ENCODE measurements at places on chromosomes 7 and 10.

DNA sequence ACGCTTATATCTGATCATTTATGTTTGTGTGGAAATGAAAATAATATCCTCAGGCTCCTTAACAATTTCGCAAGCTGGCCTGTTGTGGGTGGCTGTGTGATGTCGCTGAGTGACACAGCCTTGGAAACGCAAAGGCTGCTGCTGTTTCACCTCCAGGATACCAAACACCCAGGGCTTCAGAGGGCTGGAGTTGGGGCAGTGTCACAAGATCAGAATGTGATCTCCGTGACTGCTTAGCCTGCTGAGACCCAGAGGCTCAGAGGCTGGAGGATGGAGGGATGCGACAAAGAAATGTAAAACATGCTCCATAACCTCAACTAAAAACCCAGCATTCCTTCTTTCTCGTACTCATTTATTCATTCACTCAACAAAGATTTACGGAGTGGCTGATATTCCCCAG, 37.2 kb upstream of the BMPER start:
- DNase-seq, result peak; percentile 84

DNA sequence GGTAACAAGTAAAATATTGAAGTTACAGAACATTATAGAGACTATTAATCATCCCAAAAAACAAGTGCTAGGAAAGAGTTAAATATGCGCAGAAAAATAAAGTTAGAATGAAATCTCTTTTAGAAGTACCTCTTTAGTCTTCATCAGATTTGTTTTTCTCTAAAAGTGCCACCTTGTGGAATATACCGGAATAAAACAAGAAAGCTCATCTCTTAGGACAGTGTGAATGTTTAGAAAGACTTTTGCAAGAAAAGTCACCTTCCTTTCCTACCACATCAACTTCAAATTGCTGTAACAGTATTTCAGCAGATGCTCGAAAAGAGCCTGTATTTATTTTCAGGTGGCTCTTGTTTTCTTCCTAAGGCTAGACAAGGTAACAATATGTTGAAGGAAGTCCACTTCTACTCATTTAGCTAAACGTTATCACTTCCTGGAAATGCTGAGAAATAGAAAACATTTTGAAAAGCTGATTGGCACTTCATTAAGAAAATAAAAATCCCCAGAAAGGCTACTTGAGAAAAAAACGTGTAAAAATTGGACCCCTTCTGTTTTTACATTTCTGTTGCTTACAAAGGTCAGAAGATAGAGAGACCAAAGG, 19.8 kb upstream of the FAM133B start:
- no peak for DNase-seq

DNA sequence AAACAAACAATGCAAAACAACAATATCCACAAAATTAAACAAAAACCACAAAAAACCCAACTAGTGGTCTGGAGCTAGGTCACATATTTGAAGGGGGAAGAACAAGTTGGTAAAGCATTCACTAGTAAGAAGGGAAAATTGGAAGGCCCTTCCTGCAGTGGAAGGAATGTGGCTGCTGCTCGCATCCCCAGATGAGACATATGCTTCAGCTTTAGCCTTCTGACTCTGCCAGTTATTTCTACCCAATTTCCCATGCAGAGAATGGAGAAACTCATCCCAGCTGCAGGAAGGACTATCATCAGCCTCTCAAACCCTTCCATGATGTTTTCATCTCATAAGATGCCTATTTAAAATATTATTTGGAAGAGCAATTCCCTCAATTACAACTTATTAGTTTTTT, 176.6 kb downstream of the BMPER start:
- DNase-seq, result no peak

DNA sequence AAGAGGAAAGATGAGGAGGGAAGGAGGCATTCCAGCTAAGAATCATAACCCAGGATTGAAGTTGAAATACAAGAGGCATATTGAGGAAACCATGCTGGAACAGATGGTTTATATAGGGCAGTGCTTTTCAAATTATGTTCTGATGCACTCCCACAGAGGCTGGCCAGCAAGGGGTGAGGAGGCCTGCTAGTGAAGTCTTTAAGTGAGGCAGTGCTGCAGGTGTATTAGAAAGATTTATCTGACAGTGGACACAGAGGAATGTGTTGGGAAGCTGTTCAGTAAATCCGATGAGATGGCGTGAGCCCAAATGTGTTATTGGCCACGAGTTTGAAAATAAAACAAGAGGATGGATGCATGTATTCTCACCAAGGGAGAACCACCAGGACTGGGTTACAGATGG, 28.6 kb downstream of the REEP3 start:
- DNase-seq, result no peak

DNA sequence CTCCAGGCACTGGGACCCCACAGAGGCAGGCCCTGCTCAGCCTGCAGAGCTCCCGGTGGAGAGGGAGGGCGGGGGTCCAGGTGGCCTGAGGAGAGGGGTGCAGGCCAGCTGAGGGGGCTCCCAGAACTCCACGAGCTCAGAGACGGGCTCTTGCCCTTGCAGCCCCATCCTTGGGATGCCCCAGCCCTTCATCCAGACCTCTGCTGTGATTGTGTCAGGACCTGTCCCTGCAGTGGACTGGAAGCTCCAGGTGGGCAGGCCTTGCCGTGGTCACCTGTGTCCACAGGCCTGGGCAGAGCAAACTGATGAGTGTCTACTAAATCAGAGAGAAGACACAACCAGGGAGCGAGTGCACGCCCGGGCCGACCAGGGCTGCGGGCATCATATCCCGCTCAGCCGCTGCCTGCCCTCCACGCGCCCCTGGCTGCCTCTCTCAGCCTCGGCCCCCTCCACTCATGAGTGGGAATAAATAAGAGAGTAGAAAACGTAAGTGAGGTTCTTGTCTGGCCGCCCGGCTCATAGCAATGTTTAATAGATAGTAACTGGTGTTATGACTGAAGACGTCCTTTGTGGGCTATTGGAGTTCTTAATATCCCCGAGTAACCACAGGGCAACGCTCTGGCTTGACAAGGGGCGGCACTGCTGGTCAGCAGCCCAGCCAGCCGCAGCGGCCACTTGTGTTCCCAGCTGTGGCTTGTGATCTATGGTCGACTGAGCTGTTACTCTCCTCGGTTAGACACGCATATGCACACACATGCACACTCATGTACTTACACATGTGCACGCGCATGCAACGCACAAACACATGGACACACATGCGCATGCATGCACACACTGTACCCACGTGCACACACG, 105.6 kb downstream of the LHPP start:
- no peak for DNase-seq

GRCh38 chr10:127195041-127195506, 1.3 kb downstream of the INSYN2A start:
- DNase-seq, result peak; percentile 62

DNA sequence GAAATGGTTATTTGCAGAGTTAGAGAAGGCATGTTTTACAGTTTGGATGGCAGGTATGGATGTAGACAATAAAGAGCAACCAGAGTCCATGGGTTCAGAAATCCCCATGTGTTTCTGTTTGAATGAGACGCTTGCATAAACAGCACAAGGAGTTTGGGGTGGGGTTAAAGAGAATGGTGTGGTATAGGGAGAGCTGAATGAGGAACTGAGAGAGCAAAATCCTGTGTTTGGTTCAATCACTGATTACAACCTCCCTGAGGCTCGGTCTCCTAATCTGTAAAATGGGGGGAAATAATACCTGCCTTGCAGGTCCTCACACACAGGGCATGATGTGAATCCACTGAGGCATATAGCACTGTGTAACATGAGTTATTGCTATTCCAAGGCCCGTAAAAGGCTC, 23.7 kb downstream of the CAV1 start:
- no peak for DNase-seq

GRCh38 chr10:116237260-116237659, 35.7 kb downstream of the GFRA1 start:
- no peak for DNase-seq

DNA sequence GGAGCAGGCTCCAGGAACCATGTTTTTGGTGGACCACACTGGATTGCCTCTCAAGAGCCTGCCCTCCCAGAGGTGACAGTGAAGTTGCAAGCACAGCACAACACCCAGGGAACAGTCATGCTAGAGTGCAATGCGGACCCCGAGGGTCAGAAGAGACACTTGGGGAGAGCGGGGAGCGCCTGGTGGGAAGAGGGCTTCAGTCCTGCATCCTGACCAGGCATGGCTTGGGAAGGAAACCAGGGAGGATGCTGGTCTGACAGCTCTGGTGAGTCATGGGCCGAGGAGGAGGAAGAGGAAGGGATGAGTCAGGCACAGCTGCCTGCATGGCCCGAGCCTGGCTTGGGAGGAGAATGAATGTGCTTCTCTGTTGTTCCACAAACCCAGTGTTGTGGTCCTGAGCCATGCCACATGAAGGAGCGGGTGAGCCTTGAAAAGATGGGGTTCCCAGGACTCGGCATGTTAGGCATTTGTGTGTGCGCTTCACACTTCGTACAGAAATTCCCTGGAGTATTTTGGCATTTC, 29.5 kb upstream of the ANKRD2 start:
- DNase-seq, result peak; percentile 95

DNA sequence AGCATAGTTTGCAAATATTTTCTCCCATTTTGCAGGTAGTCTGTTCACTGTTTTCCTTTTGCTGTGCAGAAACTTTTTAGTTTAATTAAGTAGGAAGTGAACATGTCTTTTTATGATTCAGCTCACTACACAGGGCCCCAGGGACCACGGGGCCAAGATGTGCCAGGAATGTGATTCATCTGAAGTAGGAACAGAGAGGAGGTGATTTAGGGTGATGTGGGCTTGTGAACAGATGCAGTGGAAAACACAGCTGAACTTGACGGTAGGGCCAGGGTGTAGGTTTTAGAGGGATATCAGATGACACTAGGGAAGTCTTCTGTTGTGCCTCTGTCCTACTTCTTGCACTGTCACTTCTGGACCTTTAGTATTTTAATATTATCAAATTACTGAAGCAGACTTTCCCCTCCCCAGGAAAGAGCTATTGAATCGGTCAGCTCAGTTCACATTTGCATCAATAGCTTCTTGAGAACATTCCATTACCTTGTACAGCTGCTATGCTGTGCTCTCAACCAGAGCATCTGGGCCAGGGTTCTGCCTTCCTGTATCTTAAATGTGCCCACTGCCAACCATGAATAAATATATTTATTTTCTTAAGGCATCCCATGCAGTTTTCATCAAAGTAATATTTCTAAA, 96.9 kb downstream of the OSBPL3 start:
- DNase-seq, result peak; percentile 77

- no peak for DNase-seq
Observed at GRCh38 chr7:33190688-33191304, 61.4 kb downstream of the BBS9 start.

- no peak for DNase-seq
Observed at GRCh38 chr10:30554440-30554825, 75.1 kb downstream of the LYZL2 start.

- DNase-seq, result no peak
Observed at GRCh38 chr10:3238115-3238871, 65.7 kb upstream of the PITRM1 start.

- no peak for DNase-seq
Observed at GRCh38 chr7:69632280-69632679, 34.0 kb downstream of the AUTS2 start.
